ENCODE measurements at places on chromosomes 1 and 21. TPM values are rescaled to one million over a fixed set of nuclear protein-coding genes. Genes with fewer than 3 reads are reported as not detected.

KRTAP19-3 gene
- not detected for total RNA-seq

DNAH14 gene
- total RNA-seq: 5.8 TPM

RGS7 gene
- total RNA-seq: 0.47 TPM

OR2L8 gene
- not detected for total RNA-seq

IL20 gene
- 8.6 TPM for total RNA-seq

OR2G6 gene
- total RNA-seq: not detected

MDM4 gene
- 96.3 TPM for total RNA-seq

ZNF670 gene
- total RNA-seq: 2.3 TPM

FAM72B gene
- total RNA-seq: 5.6 TPM

UBE4B gene
- total RNA-seq: 48.4 TPM

IFI44L gene
- 80.7 TPM for total RNA-seq

COL11A1 gene
- total RNA-seq: 1.7 TPM

IQCC gene
- 1.9 TPM for total RNA-seq

SPOCD1 gene
- total RNA-seq: 23.9 TPM

TEKT2 gene
- 1.1 TPM for total RNA-seq

ERO1B gene
- 14.8 TPM for total RNA-seq

SEMA4A gene
- total RNA-seq: 4.1 TPM

TMEM125 gene
- total RNA-seq: not detected

TBX19 gene
- total RNA-seq: 1.3 TPM

GUK1 gene
- 318 TPM for total RNA-seq

ADCY10 gene
- 0.32 TPM for total RNA-seq

OR2M4 gene
- not detected for total RNA-seq
